ENCODE measurements at places on chromosomes 6 and 20. TPM values are rescaled to one million over a fixed set of nuclear protein-coding genes. Genes with fewer than 3 reads are reported as not detected.

DNA sequence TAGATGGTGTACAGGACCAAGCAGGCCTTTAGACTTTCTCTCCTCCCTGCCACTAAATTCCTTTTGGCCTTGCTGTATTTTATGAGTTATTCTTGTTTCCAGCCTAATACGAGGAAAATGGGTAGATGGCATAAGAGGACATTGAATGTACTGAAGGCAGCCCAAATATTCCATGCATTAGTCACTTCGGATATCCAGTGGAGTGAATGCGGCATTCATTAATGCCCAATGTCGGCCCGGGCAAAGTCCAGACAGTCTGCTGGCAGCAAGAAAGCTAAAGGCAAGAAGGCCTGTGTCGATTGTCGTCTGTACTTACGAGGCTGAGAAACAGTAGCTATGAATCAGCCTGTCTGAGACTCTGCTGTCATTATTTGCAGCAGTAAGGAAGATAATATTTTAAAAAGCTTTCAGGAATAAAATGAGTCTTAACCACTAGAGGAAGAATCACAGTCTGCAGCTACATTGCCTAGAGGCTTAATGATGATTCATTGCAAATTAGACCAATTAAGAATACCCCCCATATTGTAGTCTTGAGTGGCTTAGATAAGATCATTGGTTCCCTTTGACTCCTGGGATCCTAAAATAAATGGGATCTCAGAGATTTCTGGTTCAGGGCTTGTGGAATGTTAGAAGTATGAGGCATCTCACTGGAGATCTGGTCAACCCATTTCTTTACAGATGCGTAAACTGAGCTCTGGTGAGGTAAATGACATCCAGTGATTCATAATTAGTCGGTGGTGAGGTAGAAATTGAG, 534.1 kb upstream of the JAG1 start:
- peaks cover 22% of the 10 kb centered on the region for H3K4me1 ChIP-seq
- no peaks in the 10 kb centered on the region for H3K36me3 ChIP-seq
- no peak for DNase-seq
- no peak overlapping the region for H3K4me3 ChIP-seq
- H3K27ac ChIP-seq = peak overlapping the region; percentile 53
- H3K27me3 ChIP-seq = no peaks in the 10 kb centered on the region

DNA sequence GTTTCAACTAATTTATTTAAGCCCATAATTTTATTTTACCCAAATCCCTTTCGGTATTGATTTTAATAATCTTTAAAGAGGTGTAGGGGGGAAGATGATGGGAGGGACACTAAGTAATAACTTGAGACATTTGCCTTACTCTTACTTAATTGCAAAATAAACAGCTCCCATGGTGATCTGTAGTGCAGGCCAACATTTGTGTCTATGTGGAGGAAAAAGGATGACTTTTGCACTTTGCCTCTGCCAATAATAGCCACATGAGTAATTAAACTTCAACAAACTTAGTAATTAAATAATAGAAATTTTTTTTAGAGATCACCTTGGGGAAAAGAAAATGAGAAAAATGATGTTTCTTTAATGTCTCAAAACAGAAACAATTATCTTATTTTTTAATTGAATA, 29.9 kb upstream of the CD2AP start:
- no peaks in the 10 kb centered on the region for H3K36me3 ChIP-seq
- DNase-seq = no peak
- no peak overlapping the region for H3K4me3 ChIP-seq

GRCh38 chr6:101956961-101957360, 563.5 kb downstream of the GRIK2 start:
- H3K4me1 ChIP-seq = no peaks in the 10 kb centered on the region
- no peaks in the 10 kb centered on the region for H3K36me3 ChIP-seq
- DNase-seq = no peak
- no peak overlapping the region for H3K4me3 ChIP-seq
- no peak overlapping the region for H3K27ac ChIP-seq

DNA sequence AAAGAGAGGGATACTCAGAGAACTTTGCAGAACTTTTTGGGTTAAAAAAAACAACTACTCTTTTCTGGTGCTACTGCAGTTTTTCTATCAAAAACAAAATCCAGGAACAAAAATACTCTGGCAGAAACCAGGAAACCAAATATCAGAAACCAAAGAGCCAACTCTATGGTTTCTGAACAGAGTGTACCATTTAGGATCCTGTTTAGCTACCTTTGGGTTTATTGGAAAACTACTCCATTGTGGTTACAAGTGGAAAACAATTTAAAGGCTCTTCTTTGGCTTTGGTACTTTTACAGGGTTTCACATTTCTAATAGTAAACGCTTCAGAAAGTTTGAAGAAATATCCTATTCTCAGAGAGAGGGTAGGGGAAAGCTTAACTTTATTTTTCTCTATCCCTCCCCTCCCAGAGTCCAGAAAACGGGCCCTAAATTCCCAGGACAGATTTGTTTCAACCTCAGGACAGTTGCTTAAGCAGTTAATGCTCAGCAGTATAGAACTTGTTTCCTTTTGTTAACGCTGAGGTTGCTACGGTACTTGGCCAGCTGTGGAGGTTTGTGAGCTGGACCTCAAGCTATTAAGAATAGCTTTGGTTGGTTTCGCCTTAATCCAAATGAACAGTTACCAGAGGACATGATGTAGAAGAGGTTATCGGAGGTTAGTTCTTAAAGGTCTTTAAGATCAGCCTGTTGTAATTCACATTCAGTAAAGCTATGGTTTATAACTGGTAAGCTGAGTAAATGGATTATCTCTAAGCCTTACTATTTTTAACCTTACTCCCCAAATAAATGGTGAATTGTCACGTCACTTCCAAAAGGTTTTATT, 47.9 kb downstream of the FOXO3 start:
- peak overlapping the region; percentile 33 for H3K4me3 ChIP-seq
- peak overlapping the region; percentile 65 for H3K27ac ChIP-seq
- DNase-seq = no peak
- peaks cover 89% of the 10 kb centered on the region for H3K4me1 ChIP-seq
- H3K27me3 ChIP-seq = no peaks in the 10 kb centered on the region

DNA sequence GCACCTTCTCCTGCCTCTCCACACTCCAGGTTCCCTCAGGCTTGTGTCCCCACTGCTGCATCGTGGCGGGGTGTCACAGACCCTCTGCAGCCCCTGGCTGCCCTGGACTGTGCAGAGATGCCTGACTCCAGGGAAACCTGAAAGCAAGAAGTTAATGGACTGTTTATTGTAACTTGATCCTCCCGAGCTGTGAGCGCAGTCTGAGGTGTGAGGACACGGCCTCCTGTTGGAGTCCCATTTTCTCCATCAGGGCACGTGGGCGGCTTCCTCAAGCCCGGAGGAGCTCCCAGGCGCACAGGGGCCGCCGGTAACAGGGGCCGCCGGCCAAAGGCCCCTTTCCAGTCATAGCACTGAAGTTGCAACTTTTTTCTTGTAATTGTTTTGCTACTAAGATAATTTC, 16.9 kb downstream of the RBM38 start:
- H3K36me3 ChIP-seq = peaks cover 23% of the 10 kb centered on the region
- H3K27ac ChIP-seq = peak overlapping the region; percentile 84
- DNase-seq = no peak
- no peak overlapping the region for H3K4me3 ChIP-seq
- H3K4me1 ChIP-seq = peaks cover 23% of the 10 kb centered on the region

GRCh38 chr6:113489952-113490746, 367.0 kb upstream of the MARCKS start:
- no peaks in the 10 kb centered on the region for H3K4me1 ChIP-seq
- no peaks in the 10 kb centered on the region for H3K36me3 ChIP-seq
- H3K4me3 ChIP-seq = no peak overlapping the region
- no peak overlapping the region for H3K27ac ChIP-seq

DNA sequence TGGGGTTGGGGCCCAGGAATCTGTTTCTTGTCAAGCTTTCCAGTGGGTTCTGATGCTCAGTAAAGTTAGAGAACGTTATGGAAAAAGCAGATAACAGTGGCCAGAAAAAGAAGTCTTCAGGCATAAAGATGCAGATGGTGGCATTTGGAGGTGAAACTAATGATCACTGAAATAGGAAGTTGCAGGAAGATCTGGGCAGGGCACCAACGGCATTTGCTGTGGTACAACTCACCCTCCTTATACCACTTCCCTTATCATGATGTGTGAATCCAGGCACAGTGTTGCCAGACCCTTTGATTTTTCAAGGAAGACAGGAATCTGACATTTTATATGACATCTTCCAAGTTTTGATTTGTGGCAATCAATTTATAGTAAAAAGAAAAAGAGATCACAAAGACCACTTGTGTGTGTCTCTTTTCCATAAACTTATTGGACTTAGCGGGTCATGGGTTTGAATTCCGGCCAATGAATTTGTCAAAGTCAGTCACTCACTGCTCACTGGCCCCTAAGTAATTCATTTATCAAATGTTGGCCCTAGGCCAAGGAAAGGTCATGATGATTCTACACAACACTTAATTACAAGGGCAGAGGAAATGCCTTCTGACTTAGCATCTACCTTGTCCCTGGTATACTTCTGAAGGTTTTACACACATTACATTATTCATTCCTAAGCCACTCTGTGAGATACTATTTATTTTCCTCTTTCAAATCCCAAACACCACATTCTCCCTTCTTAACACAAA, 37.6 kb downstream of the LAMP5 start:
- H3K36me3 ChIP-seq = no peaks in the 10 kb centered on the region
- no peak for DNase-seq
- no peak overlapping the region for H3K4me3 ChIP-seq
- H3K27ac ChIP-seq = no peak overlapping the region

DNA sequence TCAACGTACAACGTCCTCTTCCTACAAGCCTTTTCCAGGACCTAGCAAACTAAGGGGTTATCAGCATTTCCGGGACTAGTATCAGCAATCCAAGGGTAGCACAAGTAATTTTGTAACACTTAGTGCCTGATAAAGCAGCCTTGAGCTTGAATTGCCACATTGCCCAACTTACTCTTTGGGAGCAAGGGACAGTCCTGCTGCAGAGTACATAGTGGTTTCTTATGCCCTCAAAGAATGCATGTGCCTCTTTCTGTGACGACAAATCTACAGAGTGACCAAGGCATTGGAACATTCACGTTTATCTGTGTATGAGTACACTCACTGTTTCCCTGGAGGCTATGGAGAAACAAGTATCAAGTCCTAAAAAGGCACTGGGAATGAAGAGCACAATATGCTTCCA, 3.2 kb upstream of the ID4 start:
- peaks cover 7% of the 10 kb centered on the region for H3K4me1 ChIP-seq
- no peak overlapping the region for H3K4me3 ChIP-seq
- DNase-seq = no peak
- no peaks in the 10 kb centered on the region for H3K36me3 ChIP-seq

SNAP25 gene
- total RNA-seq = 1.3 TPM

CD93 gene
- total RNA-seq = 163 TPM

SNAI1 gene
- total RNA-seq = 19.1 TPM
